Metanephros (tissue), 2 donors: ENCODE measurements at places on chromosomes 12 and 14. TPM values are rescaled to one million over a fixed set of nuclear protein-coding genes. Genes with fewer than 3 reads are reported as not detected.

Gene IQSEC3
- 2.9 TPM for total RNA-seq

Gene RTN1
- total RNA-seq, result 7.9 TPM

Gene PRKD1
- total RNA-seq, result 32.4 TPM

Gene CLEC1B
- total RNA-seq, result 1.1 TPM

Gene PDZRN4
- total RNA-seq, result 3.4 TPM

Gene BICDL1
- 35.6 TPM for total RNA-seq

Gene CLEC2B
- 15.9 TPM for total RNA-seq

Gene MIP
- not detected for total RNA-seq

Gene LUM
- 49.0 TPM for total RNA-seq

Gene ANO2
- 4.9 TPM for total RNA-seq

Gene EDDM3A
- total RNA-seq, result not detected

Gene NTS
- total RNA-seq, result 1.2 TPM

Gene MYO1H
- 0.53 TPM for total RNA-seq

Gene NTF3
- total RNA-seq, result 5.7 TPM

Gene AVPR1A
- 38.7 TPM for total RNA-seq

Gene ART4
- 2.7 TPM for total RNA-seq

Gene C12orf60
- total RNA-seq, result 2.7 TPM

Gene TEX52
- total RNA-seq, result not detected

Gene ATG2B
- 48.8 TPM for total RNA-seq

Gene JAG2
- 17.4 TPM for total RNA-seq

Gene NAA30
- total RNA-seq, result 17.6 TPM

Gene ZFHX2
- total RNA-seq, result 1.3 TPM

Gene CSAD
- total RNA-seq, result 74.5 TPM

Gene VRTN
- total RNA-seq, result not detected

Gene RHOJ
- 13.4 TPM for total RNA-seq

Gene POTEM
- total RNA-seq, result not detected
